ENCODE measurements at places on chromosomes 12 and 14.

- no peak for DNase-seq
Observed at GRCh38 chr14:67934862-67935261, 115.3 kb downstream of the RAD51B start.

- no peak for DNase-seq
Observed at GRCh38 chr12:128852885-128853599, at the start of gene GLT1D1. GLT1D1 (plus strand) TSS chr12:128853478; CDS start chr12:128853582, 104 bp downstream.

- DNase-seq: no peak
Observed at GRCh38 chr12:84166812-84167211, 745.8 kb downstream of the SLC6A15 start.

GRCh38 chr14:68328509-68328908, 464.4 kb downstream of the ZFP36L1 start:
- DNase-seq: no peak

DNA sequence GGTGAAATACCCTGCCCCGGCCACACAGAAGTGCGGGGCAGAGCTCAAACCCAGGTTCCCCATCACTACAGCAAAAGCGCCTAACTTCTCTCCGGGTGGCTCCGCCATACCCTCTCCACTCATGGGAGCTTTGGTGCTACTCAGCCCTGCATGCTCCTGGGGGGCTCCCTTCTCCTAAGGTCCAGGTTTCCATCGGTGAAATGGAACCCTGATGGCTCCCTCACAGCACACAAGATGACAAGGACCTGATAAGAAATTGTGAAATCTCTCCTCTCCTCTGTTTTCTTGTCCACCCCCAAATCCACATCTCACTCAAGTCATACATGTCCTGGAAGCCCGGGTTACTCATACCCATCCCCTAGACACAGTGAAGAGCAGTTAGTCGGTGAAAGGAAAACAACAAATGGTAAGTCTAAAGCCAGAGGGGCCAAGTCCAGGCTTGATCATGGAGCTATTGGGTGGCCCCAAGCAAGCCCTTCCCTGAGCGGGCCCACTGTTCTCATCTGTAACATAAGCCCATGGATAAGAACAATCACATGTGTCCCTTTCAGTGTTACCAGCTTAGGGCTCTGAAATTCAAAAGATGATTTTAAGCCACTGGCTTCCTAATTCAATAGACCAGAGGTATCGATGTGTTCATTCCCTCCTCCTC, 317.5 kb downstream of the BCL11B start:
- no peak for DNase-seq

GRCh38 chr14:99133636-99134515, 138.1 kb downstream of the BCL11B start:
- no peak for DNase-seq

- DNase-seq: peak; percentile 5
Observed at GRCh38 chr12:8860165-8860961, 37.9 kb downstream of the A2ML1 start.

- DNase-seq: no peak
Observed at GRCh38 chr12:64780531-64781279, 21.5 kb upstream of the GNS start.

GRCh38 chr14:63286071-63286470, 32.7 kb downstream of the GPHB5 start:
- no peak for DNase-seq

DNA sequence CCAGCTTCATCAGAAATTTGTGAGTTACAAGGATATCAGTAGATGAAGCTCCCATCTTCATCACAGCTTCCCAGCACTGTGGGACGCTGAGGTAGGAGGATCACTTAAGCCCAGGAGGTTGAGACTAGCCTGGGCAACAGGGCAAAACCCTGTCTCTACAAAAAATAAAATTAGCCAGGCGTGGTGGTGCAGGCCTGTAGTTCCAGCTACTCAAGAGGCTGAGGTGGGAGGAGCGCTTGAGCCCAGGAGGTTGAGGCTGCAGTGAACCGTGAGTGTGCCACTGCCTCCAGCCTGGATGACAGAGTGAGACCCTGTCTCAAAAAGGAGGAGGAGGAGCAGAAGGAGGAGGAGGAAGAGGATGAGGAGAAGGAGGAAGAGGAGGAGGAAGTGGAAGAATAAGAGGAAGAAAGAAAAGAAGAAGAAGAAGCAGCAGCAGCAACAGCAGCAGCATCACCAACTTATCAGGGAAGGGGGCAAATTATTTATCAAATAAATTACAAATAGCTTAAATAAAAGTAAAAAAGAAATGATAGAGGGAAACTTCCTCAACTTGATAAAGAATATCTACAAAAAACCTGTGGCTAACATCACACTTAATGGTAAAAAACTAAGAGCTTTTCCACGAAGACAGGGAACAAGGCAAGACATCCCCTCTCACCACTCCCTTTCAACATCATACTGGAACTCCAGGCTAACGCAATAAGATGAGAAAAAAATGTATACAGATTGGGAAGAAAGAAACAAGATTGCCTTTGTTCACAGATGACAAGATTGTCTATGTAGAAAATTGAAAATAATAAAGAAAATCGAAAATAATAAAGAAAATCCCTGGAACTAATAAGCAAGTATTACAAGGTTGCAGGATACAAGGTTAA, 69.6 kb downstream of the NINJ2 start:
- no peak for DNase-seq

- no peak for DNase-seq
Observed at GRCh38 chr14:78164226-78164853, 5.8 kb upstream of the NRXN3 start.

DNA sequence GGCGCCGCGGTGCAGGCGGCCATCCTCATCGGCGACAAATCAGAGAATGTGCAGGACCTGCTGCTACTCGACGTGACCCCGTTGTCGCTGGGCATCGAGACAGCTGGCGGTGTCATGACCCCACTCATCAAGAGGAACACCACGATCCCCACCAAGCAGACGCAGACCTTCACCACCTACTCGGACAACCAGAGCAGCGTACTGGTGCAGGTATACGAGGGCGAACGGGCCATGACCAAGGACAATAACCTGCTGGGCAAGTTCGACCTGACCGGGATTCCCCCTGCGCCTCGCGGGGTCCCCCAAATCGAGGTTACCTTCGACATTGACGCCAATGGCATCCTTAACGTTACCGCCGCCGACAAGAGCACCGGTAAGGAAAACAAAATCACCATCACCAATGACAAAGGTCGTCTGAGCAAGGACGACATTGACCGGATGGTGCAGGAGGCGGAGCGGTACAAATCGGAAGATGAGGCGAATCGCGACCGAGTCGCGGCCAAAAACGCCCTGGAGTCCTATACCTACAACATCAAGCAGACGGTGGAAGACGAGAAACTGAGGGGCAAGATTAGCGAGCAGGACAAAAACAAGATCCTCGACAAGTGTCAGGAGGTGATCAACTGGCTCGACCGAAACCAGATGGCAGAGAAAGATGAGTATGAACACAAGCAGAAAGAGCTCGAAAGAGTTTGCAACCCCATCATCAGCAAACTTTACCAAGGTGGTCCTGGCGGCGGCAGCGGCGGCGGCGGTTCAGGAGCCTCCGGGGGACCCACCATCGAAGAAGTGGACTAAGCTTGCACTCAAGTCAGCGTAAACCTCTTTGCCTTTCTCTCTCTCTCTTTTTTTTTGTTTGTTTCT, 1.7 kb downstream of the HSPA2 start:
- DNase-seq: no peak

All from AG04449 (cell line).